SJSA1 (cell line): ENCODE measurements at places on chromosomes 7 and 10. TPM values are rescaled to one million over a fixed set of nuclear protein-coding genes. Genes with fewer than 3 reads are reported as not detected.

NPSR1 gene
- total RNA-seq = not detected in 2 replicates

CAMK2B gene
- not detected in 2 replicates for total RNA-seq

RPA3 gene
- total RNA-seq = 48.5 and 55.2 TPM in 2 replicates

UTF1 gene
- not detected in 2 replicates for total RNA-seq

PILRA gene
- 0.18 and 1.7 TPM in 2 replicates for total RNA-seq

DNA sequence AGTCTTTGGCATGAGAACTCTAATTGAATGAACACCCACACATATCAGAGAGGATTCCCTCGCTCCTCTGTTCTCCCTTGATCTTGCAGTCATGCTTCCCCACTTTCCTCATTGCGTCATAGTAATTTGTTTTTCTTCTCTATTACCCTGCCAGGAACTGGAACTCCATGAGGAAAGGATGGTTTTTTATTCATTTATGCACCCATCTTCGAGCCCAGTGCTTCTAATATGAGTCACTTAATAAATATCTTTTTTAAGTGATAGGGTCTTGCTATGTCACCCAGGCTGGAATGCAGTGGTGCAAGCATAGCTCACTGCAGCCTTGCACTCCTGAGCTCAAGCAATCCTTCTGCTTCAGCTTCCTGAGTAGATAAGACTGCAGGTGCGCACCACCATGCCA lies 83.5 kb downstream of the OTUD1 start:
- H3K27ac ChIP-seq = no peak overlapping the region
- H3K36me3 ChIP-seq = no peaks in the 10 kb centered on the region
- H3K27me3 ChIP-seq = no peaks in the 10 kb centered on the region
- no peaks in the 10 kb centered on the region for H3K4me1 ChIP-seq
- H3K4me3 ChIP-seq = no peak overlapping the region
- no peak for DNase-seq

DNA sequence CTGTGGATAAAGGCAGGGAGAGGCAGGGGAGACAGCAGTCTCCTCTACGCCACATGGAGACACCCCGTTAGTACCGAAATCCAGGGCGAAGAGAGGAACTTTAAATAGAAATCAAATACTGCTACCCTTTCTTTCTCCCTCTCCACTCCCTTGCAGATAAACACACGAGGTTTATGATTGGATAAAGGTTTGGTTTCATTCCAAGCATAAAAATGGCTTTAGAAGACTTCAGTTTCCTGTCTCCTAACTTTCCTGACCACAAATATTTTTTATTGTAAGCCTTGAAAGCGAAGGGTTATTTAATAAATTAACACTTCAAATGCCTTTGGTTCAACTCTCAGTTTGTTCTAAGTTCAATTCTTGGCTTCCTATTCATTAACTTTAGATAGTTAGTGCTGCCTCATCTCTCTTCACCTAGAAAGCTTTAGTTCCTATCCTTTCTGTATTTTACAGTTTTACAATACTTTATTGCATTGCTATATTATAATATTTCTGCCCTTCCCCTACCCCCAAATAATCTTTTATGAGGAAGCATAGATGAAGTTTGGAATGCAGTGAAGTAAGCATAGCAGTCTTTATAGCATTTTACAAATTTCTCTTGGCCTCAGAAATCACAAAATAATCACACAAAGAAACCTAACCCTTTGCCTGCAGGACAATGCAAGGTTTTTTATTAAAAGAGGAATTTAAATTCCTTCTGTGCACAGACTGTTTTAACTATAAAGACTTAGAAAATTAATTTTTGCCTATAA lies 31.5 kb upstream of the ARID5B start:
- H3K4me1 ChIP-seq = peaks cover 31% of the 10 kb centered on the region
- H3K27me3 ChIP-seq = no peaks in the 10 kb centered on the region
- peak; percentile 71 for DNase-seq

GRCh38 chr7:44740055-44740454 lies 8.6 kb upstream of the ZMIZ2 start:
- H3K4me1 ChIP-seq = peaks cover 14% of the 10 kb centered on the region
- H3K27ac ChIP-seq = no peak overlapping the region
- no peaks in the 10 kb centered on the region for H3K36me3 ChIP-seq
- DNase-seq = no peak
- no peaks in the 10 kb centered on the region for H3K27me3 ChIP-seq

DNA sequence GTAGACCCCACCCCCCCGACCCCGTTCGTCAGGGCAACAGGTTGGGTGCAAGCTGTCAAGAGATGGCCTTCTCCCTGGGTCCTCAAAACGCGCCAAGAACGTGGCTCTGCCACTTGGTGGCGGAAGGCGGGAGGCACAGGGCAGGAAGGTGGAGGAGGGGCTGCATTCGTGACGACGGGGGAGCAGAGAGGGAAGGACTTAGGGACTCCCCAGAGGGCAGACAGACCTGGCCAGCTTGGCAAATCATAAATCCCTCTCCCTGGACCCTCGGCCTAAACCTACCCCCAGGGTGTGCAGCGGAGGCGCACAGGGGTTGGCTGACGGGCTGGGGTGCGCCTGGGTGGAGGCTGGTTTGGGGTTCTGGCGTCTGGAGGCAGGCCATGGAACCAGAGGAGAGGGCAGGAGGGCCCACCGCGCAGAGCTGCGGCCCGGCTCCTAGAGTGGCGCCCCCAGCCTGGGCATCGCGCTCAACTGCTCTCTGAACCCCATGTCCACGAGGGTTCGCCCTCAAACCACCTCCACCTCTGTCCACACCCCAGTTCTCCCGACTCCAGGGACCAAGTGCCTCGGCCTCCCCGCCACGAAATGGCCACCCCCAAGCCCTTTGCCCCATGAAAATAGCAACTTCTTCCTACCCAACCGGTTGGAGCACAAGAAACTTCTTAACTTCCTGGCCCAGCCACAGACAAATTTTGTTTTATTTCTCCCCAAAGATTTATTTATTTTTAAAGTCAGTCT lies 10.8 kb upstream of the GATA3 start:
- H3K4me1 ChIP-seq = no peaks in the 10 kb centered on the region
- DNase-seq = no peak
- H3K27me3 ChIP-seq = peaks cover 96% of the 10 kb centered on the region
- H3K36me3 ChIP-seq = no peaks in the 10 kb centered on the region

- peaks cover 51% of the 10 kb centered on the region for H3K36me3 ChIP-seq
- no peak overlapping the region for H3K27ac ChIP-seq
- no peaks in the 10 kb centered on the region for H3K27me3 ChIP-seq
- peaks cover 9% of the 10 kb centered on the region for H3K4me1 ChIP-seq
- H3K4me3 ChIP-seq = no peak overlapping the region
Measured at GRCh38 chr7:143393267-143394041, 12.3 kb downstream of the ZYX start.

- DNase-seq = no peak
- no peaks in the 10 kb centered on the region for H3K36me3 ChIP-seq
- no peaks in the 10 kb centered on the region for H3K27me3 ChIP-seq
- H3K4me3 ChIP-seq = no peak overlapping the region
Measured at GRCh38 chr10:35172574-35172973, 45.9 kb downstream of the CREM start.

NFE2L3 gene
- 14.4 and 17.1 TPM in 2 replicates for total RNA-seq

- DNase-seq = no peak
- no peaks in the 10 kb centered on the region for H3K27me3 ChIP-seq
- no peaks in the 10 kb centered on the region for H3K4me1 ChIP-seq
- H3K27ac ChIP-seq = no peak overlapping the region
Measured at GRCh38 chr10:121791761-121792160, 136.1 kb downstream of the ATE1 start.

GRCh38 chr7:122412441-122412840 lies 107.9 kb upstream of the FEZF1 start:
- no peaks in the 10 kb centered on the region for H3K36me3 ChIP-seq
- H3K27ac ChIP-seq = no peak overlapping the region
- no peaks in the 10 kb centered on the region for H3K4me1 ChIP-seq
- H3K27me3 ChIP-seq = no peaks in the 10 kb centered on the region

DNA sequence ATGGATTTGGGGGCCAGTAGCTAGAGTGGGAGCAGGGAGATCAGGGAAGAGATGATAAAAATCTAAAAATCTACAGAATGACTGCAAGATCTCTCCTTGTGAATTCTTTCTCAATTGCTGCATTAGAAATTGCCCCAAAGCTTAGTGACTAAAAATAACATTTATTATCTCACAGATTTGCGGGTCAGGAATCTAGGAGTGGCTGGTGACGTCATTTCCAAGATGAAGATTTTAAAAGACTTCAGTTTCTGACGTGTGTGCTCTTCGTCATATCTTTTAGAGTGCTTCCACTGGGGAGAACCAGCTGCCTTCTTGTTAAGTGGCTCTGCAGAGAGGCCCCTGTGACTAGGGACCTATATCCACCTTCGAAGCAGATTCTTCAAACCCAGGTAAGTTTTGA lies 112.6 kb downstream of the DGKI start:
- DNase-seq = no peak
- H3K27me3 ChIP-seq = 0 out of 2 replicates have a peak, but pooled peaks cover 3% of the 10 kb centered on the region
- H3K4me1 ChIP-seq = peaks cover 6% of the 10 kb centered on the region
- H3K36me3 ChIP-seq = no peaks in the 10 kb centered on the region
- no peak overlapping the region for H3K4me3 ChIP-seq

DNA sequence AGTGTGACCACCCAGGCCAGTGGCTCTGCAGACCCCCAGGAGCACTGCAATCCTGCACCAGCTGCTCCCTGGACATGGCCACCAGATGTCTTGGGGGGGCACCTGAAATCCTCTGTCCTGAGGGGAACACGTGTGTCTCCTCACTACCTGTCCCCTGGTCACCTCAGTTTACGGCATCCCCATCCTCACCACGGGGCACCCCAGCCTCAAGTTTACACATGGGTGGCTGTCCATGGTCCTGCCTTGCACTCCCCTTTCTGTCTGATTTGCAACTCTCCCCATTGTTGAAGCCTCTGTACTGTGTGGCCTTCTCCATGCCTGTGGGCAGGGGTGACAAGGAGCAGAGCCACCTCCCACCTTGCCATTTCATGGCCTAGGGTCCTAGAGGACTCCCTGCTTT lies 67.2 kb downstream of the RAMP3 start:
- H3K27ac ChIP-seq = no peak overlapping the region
- H3K27me3 ChIP-seq = 0 out of 2 replicates have a peak, but pooled peaks cover 4% of the 10 kb centered on the region
- H3K36me3 ChIP-seq = no peaks in the 10 kb centered on the region
- H3K4me1 ChIP-seq = peaks cover 3% of the 10 kb centered on the region; the same call in 1 of the 2 replicates
- DNase-seq = no peak
